ENCODE measurements at places on chromosomes 13 and 19.

GRCh38 chr19:51019544-51019925 lies at the start of gene KLK10:
Gene KLK10, minus strand, starts transcription at chr19:51019709. Its CDS starts 579 bp downstream, at chr19:51019130.
- no peak for DNase-seq

DNA sequence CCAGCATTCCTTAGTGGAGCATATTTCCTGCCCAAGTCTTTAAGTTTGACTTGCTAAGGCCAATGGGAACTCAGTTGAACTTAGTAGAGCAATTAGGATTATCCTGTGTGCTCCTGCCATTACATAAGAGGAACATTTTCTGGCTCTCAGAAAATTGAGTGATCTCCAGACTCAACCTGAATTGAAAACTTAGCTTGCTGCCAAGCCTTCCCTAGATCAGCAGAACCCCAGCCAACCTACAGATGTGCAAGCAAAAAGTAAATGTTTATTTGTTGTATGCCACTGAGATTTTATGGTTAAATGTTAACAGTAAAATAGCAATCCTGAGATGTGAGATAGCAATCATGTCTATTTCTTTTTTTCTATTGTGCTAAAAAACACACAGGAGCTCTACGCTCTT lies 350.9 kb downstream of the OLFM4 start:
- no peak for DNase-seq

- DNase-seq, result no peak
Observed at GRCh38 chr13:30787738-30788525, 52.6 kb downstream of the ALOX5AP start.

GRCh38 chr13:93806861-93807260 lies 580.3 kb downstream of the GPC6 start:
- DNase-seq, result no peak

GRCh38 chr19:46840498-46840942 lies 10.1 kb downstream of the AP2S1 start:
- peak; percentile 47 for DNase-seq

GRCh38 chr19:32611161-32611560 lies 30.2 kb downstream of the PDCD5 start:
- no peak for DNase-seq

DNA sequence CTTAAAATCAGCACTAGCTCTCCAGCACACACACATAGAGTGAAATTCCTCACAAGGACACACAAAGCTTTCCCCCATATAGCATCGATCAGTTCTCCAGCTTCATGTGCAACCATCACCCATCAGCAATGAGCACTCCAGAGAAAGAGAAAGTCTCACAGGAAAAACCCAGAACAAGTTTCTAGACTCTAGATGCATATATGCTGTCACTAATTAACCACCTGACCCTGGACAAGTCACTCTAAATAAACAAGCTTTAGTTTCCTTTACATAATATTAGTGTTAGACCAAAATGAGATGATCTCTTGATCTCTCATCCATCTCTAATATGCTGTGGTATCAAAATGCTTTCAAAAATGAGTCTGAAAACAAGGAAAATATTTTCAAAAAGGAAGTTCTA lies 81.2 kb downstream of the TBC1D4 start:
- DNase-seq, result no peak

- DNase-seq, result no peak
Observed at GRCh38 chr19:29663861-29664752, 1.2 kb upstream of the PLEKHF1 start.

All from memory B cell (primary cell).